ENCODE measurements at places on chromosomes 5 and 9.

DNA sequence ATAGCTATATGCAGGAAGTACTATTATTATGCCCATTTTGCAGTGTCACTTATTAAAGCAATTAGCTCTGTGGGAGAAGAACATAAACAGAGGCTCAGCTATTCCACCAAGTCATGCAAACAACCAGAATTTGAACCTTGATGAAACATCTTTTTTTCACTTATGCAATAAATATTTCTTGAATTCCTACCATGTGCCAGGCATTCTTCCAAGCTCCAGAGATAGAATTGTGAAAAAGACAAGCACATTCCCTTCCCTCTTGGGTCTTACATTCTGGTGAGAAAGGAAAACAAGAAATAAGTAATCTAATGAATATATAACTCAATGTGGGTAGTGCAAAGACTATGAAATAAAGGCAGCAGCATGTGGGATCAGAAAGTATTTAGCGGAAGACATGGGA lies 32.1 kb upstream of the ADRB2 start:
- no peak overlapping the region for H3K4me3 ChIP-seq
- DNase-seq: no peak
- peaks cover 39% of the 10 kb centered on the region for H3K4me1 ChIP-seq
- H3K27ac ChIP-seq: no peak overlapping the region
- peaks cover 12% of the 10 kb centered on the region for H3K27me3 ChIP-seq

DNA sequence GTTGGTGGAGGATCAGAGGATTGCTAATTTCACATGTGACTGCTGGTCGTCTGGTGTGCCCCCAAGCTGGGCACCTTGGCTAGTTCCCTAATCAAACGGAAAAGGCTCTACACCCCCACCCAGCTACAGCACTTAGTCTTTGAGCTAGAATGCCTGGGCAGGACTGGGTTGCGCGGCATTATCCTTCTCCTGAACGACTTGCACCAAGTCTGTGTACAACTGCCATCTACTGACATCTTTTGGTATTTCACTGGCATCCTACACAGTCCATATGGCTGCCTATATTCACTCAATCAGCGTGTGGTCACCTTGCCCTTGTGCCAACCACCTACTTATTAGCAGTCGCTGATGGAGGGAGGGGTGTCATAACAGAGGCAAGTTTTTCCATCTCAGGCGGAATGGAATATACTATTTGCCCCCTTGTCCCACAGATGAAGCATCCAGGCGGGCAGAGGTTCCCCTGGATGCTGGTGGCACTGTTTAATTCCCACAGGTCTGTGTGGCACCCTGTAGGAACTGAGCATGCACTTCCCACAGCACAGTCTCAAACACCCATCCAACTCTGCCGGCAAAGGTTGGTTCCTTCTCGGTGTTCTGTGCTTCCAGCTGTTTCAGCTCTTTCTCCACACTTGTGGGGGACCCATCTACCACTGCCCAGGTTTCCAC lies 150.1 kb downstream of the OSTF1 start:
- peaks cover 3% of the 10 kb centered on the region for H3K4me1 ChIP-seq
- H3K36me3 ChIP-seq: peaks cover 11% of the 10 kb centered on the region
- no peak overlapping the region for H3K4me3 ChIP-seq
- H3K27me3 ChIP-seq: no peaks in the 10 kb centered on the region
- DNase-seq: peak; percentile 67

DNA sequence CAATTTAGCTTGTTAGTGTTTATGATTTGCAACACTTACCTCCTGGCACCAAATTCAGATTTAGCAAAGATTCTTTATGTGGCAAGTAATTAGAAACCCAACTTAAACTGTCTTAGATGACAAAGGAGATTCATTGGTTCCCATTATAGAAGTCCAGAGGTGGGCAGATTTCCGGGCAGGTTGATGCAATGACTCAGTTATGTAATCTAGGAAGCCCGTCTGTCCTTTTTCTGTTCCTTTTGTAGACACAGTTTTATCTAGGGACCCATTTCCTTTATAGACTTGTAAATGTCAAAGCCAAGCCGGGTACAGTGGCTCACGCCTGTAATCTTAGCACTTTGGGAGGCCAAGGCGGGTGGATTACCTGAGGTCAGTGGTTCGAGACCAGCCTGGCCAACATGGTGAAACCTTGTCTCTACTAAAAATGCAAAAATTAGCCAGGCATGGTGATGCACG lies 20.3 kb upstream of the ANKRD33B start:
- H3K4me3 ChIP-seq: no peak overlapping the region
- no peaks in the 10 kb centered on the region for H3K4me1 ChIP-seq
- DNase-seq: no peak
- H3K27ac ChIP-seq: no peak overlapping the region
- H3K36me3 ChIP-seq: no peaks in the 10 kb centered on the region
- H3K27me3 ChIP-seq: peaks cover 49% of the 10 kb centered on the region

- DNase-seq: peak; percentile 62
- H3K27ac ChIP-seq: no peak overlapping the region
- peaks cover 7% of the 10 kb centered on the region for H3K4me1 ChIP-seq
- H3K27me3 ChIP-seq: no peaks in the 10 kb centered on the region
These were observed 29.3 kb downstream of the CDHR2 start for GRCh38 chr5:176578391-176578808.

DNA sequence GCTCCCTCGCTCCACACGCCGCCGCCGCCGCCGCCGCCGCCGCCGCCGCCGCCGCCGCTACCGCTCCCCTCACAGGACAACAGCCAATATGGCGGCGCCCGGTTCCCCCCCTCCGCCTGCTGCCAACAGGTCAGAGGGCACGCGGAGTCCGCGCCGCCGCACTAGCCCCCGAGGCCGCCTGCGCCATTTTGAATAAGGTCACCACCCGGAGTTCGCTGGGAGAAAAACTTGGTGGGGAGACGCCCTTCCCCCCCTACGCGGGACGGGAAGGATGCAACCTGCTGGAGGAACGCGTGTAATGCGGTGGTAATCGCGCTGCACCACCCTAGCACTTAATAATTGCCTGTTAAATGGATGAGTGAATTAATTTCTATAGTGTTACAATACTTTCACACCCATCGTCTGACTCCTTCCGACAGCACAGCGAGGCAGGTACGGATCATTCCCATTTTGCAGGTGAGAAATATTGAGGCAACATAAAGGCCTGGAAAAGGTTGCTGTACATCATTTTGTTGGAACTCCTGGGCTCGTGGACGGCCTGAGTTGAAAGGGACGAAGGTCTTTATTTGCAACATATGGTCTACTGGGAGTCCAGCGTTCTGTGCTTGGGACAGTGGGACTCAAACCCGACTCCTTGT lies at the start of gene FAM193B:
Gene FAM193B, minus strand, starts transcription at position 90 of the 638 bp plus-strand sequence. CDS start 105 bp downstream, outside the sequence.
- H3K27ac ChIP-seq: peak within 1 kb of the TSS; percentile 77
- H3K4me3 ChIP-seq: peak within 1 kb of the TSS; percentile 79
- H3K4me1 ChIP-seq: peaks cover 41% of the 10 kb centered on the region
- H3K36me3 ChIP-seq: peaks cover 8% of the 10 kb centered on the region
- peak; percentile 97 for DNase-seq

DNA sequence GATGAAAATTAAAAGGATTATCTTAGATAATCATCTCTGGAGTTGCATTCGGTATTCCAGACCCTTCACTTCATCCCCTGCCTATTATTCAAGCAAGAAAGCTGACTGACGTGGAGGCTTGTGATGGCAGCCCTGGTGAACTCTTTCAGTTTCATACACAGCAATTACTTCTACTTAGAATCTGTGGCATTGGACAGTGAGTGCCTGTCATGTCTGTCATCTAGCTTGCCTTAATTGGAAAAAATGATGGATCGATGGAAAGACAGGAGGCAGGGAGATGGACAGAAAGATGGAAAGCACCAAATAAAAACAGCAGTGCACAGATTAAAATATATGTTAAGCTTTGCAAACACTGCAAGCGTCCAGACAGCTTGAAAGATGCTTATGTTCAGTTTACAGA lies 1371.0 kb upstream of the CDH6 start:
- no peak for DNase-seq
- no peaks in the 10 kb centered on the region for H3K27me3 ChIP-seq
- H3K36me3 ChIP-seq: no peaks in the 10 kb centered on the region
- no peak overlapping the region for H3K27ac ChIP-seq
- no peaks in the 10 kb centered on the region for H3K4me1 ChIP-seq

DNA sequence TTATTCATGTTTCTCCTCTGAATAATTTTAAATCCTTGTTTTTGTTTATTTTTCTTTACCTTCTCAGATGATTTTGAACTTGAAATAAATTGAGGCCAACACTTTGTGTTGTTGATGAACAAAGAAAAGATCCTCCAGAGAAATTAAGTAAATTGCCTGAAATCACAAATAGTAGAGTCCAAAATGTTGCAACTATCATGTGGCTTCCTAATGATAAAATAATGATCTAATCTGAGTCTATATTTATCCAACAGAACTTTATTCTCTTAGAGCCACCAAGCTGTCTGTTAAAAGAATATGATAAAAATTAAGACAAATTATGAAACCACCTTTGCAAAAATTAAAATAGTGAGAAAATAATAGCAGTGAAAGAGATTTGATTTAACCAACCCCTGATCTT lies 132.2 kb upstream of the SPEF2 start:
- H3K4me3 ChIP-seq: no peak overlapping the region
- H3K4me1 ChIP-seq: no peaks in the 10 kb centered on the region
- no peak for DNase-seq
- H3K27me3 ChIP-seq: peaks cover 6% of the 10 kb centered on the region

DNA sequence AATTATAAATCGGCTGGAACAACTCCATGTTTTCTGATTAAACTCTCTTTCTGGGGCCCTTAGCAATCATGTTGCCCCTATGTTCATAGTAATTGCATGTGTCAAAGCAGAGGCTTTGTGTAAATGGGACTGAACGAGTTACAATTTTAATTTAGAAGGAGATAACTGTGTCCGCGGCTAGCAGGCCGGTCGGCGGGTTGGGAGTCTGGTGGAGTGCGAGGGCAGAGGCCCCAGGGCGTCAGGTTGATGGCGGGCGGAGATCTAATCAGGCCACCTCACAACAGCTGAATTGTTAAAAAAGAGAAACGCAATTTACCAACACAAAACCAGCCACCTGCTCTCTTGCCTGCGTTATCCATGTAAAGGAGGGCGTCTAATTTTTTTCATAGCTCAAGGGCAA lies 134.9 kb upstream of the LPCAT1 start:
- H3K27ac ChIP-seq: no peak overlapping the region
- H3K36me3 ChIP-seq: no peaks in the 10 kb centered on the region
- no peak for DNase-seq
- H3K4me3 ChIP-seq: no peak overlapping the region

- H3K4me1 ChIP-seq: peaks cover 7% of the 10 kb centered on the region
- H3K27ac ChIP-seq: no peak overlapping the region
- H3K36me3 ChIP-seq: no peaks in the 10 kb centered on the region
- H3K4me3 ChIP-seq: no peak overlapping the region
These were observed 146.9 kb upstream of the DMAC1 start for GRCh38 chr9:7946458-7946857.

DNA sequence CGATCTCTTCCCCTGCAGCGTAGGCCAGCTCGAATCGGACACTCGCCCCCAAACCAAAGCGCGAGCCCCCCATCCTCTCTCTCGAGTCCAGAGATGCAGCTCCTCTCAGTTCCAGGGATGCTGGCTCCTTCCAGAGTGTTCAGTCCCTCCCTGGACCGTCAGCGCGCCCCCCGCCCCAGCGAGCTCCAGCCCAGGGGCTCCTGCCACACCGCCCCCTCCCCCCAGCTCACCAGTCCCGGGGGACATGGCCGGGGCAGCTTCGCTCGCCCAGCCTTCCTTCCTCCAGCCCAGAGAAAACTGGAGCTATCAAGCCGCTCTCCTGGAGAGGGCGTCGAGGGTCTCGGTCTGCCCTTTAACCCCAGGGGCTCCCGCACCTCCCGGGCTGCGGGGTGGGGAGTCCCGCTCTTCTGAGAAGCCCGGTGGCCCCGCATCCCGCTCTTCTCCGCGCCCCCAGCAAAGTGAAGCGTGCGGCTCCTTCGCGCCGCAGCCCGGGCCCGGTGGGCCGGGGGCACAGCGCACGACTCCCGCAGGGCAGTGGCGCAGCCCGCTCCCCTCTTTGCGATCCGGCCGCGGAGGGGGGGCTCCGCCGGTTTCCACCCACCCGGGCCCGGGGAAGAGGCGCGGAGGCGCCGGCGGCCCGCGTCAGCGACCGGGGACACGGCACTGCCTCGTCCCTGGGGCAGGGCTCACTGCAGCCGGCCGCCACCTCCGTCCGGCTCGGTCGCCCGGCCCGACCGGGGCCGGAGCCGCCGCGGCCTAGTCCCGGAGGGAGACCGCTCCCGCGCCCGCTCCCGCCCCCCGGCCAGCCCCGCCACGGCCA lies 587 bp downstream of the MIER3 start:
- peaks cover 33% of the 10 kb centered on the region for H3K27me3 ChIP-seq
- H3K4me3 ChIP-seq: peak overlapping the region; percentile 93
- peaks cover 20% of the 10 kb centered on the region for H3K4me1 ChIP-seq
- H3K27ac ChIP-seq: peak overlapping the region; percentile 83

All from activated CD8-positive, alpha-beta memory T cell treated with anti-CD3 and anti-CD28 coated beads, Interleukin-2, amount 10 ng/mL, durations not matched to agents 7 days and 5 days (primary cell).